ENCODE measurements at places on chromosomes 5 and 9.
A peak's percentile ranks its signal among the peaks of the same experiment; 100 is the strongest.

- DNase-seq, result peak; percentile 23
Measured at GRCh38 chr9:1869843-1870242, 145.3 kb upstream of the SMARCA2 start.

- DNase-seq, result no peak
Measured at GRCh38 chr9:94785215-94786169, 59.0 kb downstream of the AOPEP start.

- peak; percentile 54 for DNase-seq
Measured at GRCh38 chr5:100479079-100479688, 56.0 kb upstream of the FAM174A start.

DNA sequence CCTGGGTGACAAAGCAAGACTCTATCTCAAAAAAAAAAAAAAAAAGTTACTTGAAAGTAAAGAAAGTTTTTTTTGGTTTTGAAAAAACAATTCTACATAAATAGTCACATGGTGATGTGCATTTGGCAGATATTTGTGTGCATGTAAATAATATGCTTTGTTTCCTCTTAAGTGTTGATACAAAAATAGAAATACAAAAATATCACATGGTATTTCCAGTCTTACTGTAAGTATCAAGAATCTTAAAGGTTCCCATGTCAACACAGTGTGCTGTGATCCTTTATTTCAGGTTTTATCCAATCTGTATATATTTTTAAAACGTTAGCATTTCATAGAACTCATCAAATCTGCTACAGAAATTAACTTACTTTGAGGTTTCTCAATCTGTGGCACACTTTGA is 521.9 kb downstream of the TLE4 start:
- DNase-seq, result no peak

DNA sequence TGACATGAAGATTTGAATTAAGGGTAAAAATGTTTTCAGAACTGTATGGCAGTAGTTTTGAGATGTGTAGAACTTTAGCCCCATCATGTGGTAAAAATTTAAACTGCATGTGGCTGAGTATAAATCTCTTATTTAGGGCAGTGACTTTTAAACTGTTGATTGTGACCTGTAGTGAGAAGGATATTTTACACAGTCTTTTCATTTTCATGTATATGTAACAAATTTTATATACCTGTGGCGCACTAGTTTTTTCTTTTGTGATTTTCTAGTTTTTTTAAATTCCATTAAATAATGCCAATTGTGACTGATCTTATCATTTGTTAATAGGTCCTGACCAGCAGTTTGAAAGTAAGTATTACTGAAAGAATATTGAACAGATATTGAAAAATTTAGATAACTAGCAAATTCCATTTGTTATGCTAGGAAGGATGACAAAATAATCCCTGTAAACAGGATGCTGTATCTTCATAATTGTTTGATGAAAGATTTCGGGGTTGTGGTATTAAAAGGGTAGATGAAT is 47.2 kb downstream of the GPBP1 start:
- DNase-seq, result peak; percentile 69

GRCh38 chr5:143717400-143717799 is 94.6 kb upstream of the HMHB1 start:
- DNase-seq, result peak; percentile 13

DNA sequence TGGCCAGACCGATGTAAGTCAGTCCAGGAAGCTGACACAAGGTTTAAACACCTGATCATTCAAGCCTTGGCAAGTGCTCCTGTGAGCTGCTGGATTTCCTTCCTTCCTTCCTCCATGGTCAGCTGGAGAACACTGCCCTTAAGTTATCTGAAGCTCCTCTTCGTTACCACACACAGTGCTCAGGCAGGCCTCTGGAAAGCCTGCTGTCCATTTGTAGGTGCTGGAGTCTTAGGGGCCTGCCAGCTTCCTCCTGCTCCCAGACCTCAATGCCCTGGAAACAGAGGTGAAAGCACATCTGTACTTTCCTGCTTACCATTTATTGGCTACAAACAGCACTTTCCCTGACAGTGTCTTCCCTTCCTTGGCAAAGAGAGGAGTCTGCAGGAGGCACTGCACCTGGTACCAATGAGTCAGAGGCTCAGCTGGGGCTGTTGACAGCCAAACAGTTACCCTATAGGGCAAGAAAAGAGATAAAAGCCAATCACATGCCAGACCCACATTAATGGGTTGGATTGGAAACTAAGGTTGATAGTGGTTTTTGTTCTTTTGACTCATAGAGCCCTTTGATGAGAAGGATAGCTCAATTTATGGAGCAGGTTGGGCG is 72.6 kb upstream of the PUM3 start:
- DNase-seq, result no peak

DNA sequence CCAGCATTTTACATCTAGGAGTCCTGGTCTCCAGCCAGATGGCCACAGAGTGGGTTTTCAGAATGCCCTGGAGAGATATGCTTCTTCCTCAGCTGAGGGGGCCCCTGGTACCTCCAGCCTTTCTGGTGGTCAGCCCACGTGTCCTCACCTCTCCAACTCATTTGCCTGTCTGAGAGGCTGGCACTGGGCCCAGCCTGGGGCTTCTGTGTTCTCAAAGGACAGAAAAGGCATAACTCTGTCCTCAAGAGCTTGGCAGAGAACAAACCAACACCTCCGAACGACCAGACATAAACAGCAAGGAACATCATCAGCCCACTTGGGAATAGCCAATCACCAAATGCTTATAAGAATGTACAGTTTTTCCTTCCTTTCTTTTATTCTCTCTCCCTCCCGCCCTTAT is 17.1 kb downstream of the ENG start:
- DNase-seq, result no peak

GRCh38 chr9:14256588-14256987 is 57.4 kb downstream of the NFIB start:
- no peak for DNase-seq

DNA sequence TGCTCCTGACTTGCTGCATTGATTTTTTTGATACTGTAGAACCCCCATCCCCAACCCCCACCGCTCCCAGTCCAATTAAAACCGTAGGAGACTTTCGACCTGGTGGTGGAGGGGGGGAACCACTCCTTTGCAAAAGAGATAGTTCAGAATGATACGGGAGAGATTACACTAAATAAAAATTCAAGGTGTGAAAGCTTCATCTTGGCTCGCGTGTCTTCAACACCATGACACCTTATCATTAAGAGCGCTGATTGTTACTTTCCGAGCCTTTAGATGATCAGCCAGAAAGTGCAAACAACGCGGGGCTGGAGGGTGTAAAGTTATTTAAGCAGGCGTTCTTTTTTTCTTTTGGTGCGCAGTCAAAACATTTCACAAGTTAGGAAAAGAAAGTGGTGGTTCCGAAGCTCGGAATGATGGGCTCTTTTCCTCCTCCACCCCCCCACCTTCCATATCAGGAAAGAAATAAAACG is 1.3 kb upstream of the ZNF462 start:
- DNase-seq, result no peak

- DNase-seq, result no peak
Measured at GRCh38 chr5:68709239-68709638, 384.6 kb upstream of the SLC30A5 start.

DNA sequence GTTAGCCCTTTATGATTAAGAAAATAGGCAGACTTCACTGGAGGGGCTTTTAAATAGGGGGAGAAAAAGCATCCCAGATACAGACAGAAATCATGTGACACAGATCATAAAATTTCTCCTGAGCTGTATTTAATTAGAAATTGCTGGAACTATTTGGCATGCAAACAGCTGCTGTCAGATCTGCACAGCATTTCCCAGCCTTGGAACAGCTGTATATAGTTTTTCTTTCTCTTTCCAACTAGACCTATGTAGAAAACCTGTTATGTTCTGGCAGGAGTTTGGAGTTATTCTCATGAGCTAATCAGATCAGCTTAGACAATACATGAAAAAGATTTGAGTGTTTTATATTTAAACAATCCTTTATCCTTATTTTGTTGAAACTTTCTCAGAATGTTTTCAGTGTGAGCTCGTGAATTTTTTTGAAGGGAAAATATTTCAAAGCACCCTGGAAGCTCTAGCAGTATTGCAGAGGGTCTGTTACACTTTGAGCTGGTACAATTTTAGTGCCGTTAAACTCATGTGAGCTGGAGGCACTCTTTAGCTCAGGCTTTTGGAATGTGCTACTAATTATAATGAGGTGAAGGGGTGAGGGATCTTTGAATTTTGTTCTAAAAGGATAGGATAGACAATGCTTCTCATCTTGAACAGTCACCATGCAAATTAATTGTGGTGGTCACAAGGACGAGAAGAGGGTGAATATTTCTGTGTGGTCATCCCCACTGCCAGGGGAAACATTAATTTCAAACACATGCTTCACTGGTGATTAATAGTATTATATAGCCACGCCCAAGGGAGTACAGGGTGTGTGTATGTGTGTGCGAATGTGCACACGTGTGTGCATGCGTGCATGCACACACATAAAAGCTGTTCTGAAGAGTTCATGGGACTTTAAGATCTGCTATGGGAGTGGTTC is 239.4 kb upstream of the FBXL7 start:
- DNase-seq, result peak; percentile 5

DNA sequence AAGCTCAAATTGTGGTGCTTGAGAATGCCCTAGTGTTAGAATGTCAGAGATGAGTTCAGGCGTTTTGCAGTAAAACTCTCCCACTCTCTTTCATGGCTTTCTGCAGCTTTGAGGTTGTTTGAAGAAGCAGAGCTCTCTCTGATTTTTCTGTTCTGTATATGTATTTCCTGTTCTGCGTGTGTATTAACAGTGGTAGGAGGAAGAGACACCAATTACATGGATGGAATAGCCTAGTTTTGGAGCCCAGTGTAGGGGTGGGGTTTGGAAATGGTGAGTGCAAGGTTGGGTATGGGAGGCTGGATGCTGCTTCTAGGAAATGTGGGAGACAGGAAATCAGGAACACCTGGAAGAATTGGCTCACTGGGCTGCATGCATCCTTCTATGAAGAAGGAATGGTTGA is 12.4 kb downstream of the LARP1 start:
- DNase-seq, result no peak

GRCh38 chr5:178069909-178070308 is 43.4 kb upstream of the N4BP3 start:
- peak; percentile 35 for DNase-seq

GRCh38 chr5:59301727-59302126 is 591.8 kb downstream of the PDE4D start:
- no peak for DNase-seq

- DNase-seq, result no peak
Measured at GRCh38 chr5:142100307-142100706, 8.3 kb upstream of the NDFIP1 start.

DNA sequence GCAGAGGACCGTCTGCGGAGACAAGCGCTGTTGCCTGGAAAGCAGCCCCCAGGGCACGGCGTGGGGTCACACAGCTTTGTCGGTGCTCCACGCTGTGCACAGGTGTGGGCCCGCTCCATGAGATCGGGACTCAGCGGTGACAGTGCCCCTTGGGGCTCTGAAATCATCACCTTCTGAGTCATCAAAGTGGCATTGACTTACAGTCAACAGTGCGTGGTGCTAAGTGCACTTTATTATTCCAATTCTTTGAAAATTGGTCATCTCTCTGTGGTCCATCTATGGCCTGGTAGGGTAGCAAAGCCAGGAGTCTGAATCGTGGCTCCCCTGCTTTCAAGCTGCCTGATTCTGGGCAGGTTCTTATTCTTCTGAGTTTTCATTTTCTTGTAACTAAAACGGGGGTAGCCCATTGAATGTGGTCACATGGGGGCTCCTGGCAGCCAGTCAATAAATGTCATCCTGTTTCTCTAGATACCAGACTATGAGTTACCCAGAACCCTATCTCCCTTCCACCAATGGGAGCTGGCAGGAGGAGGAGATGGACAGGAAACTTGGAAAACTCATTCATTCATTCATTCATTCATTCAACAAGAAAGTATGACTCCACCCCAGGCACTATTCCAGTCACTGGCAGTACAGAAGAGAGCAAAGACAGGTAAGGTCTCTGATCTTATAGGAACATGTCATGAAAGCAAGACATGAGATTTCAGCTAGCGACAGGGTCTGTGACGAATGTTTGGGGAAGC is 20.3 kb upstream of the UNC5A start:
- no peak for DNase-seq

DNA sequence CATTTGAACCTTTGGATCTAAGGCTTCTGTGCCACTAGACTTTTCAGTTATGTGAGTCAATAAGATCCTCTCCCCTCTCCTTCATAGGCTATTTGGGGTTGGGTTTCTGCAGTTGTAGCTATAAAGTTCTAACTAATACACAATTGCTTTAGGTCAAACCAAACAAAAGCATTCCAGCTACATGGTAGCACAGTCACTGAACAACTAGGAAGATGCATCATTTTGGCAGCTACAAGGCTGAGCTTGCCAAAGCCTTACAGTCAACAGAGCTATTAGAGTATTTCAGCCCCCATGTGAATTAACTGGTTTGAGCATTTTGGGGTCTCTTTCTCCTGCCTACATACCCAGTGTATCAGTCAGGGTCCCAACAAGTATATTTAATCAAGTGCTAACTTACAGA is 234.6 kb downstream of the ZNF608 start:
- no peak for DNase-seq

- DNase-seq, result peak; percentile 50
Measured at GRCh38 chr9:72952914-72953313, at the start of gene ALDH1A1. ALDH1A1 (minus strand) TSS chr9:72953053; CDS start chr9:72953000, 53 bp downstream.

DNA sequence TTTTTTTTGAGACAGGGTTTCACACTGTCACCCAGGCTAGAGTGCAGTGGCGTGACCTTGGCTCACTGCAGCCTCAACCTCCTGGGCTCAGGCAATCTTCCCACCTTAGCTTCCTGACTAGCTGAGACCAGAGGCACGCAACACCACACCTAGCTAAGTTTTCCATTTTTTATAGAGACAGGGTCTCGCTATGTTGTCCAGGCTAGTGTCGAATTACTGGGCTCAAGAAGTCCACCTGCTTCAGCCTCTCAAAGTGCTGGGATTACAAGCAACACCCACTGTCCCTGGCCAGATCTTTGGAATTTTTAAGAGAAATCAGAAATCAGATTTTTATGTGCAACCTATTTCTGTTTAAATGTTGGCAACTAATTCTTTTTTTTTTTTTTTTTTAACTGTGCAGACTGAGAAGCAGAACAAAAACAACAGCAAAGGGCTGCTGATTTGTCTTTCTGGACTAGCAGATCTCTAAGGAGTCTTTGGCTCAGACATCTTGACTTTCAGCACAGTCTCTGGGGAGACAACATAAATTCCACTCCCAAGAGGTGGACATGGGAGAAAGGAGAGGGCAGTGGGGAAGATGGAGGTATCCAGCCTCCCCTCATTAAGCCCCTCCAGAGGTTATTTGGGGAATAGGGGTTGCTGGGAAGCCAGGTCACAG is 54.4 kb upstream of the FABP6 start:
- DNase-seq, result no peak

GRCh38 chr5:141855265-141856036 is 22.8 kb downstream of the PCDH1 start:
- no peak for DNase-seq

GRCh38 chr5:115379622-115380344 is 83.3 kb upstream of the CCDC112 start:
- no peak for DNase-seq

- DNase-seq, result no peak
Measured at GRCh38 chr9:105646879-105647594, 15.2 kb upstream of the TAL2 start.

Measured in hepatocyte (in vitro differentiated cells).